CD4-positive, alpha-beta memory T cell (primary cell): ENCODE measurements at places on chromosomes 4 and X. TPM values are rescaled to one million over a fixed set of nuclear protein-coding genes. Genes with fewer than 3 reads are reported as not detected.

The GAGE12F gene
- not detected for polyA plus RNA-seq

The STAP1 gene
- 3.7 TPM for polyA plus RNA-seq

The GPR143 gene
- polyA plus RNA-seq: 0.21 TPM

The COL4A6 gene
- polyA plus RNA-seq: not detected

The ABCB7 gene
- polyA plus RNA-seq: 20.8 TPM

The EREG gene
- polyA plus RNA-seq: not detected

DNA sequence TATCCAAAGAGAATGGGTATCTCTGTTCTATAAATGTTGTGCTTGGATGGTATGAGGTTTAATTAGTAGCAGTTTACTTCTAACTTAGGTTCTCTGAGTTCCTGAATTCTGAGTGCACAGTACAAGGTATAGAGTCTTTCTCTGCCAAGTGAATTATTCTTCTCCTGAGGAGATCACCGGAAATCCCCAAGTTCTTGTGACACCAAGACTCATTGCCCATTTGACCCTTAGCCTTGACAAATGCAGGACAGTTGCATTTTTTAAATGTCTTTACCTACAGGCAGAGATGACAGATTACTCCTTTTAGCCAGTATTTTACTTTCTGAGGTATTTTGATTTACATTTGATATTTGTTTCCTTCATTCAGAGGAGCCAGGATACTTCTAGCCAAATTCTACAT lies 72.9 kb downstream of the MAOA start:
- DNase-seq: no peak

DNA sequence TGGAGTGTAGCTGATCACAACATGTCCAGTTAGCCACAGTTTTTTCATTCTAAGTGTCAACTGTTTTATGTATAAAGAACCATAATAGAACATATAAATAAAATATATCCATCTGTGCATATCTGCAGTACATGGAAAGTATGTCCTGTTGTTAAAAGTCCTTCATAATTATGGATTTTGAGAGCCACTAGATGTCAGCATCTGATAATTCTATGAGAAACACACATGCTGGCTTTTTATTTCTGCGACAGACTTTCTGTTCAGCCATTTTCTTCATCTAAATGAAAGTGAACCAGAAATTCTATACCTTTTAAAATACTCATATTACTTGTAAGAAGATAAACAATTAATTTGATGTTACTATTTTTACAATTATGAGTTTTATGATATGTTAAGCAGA lies 251.5 kb downstream of the GPM6A start:
- no peak for DNase-seq

- DNase-seq: no peak
Observed at GRCh38 chr4:163251204-163251603, 81.2 kb downstream of the NPY1R start.

DNA sequence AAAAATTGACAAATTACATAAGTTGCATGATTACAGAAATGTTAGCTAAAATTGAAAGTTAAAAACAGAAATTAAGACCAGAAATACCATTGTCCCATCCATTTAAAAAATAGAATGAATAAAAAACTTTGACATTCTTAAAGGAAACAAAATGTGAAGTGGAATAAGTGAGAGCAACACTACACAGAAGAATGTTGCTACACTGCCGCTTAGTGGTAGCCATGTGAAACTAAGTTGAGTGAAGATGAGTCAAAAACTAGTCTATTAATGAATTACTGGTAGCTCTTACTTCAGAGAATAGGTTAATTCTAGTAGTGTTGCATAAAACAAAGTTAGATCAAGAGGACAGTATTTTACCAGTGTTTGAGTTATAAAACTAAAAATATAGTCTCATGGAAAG lies 571.0 kb upstream of the KLHL4 start:
- DNase-seq: peak; percentile 3

DNA sequence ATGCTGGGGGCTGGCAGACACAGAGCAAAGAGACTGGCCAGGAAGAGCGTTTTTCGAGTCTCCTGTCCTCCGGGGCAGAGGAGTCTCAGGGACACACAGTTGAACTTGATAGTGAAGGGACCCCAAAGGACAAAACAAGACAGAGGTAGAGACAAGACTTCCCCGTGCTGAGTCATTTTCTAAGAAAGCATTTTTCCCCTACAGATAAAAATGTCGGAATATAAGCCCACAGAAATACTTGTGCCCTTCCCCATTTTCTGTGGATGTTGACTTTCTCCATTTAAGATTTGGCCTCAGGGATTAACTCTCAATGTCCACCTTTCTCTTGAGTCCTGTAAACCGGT lies 523 bp upstream of the BTK start:
- DNase-seq: no peak

DNA sequence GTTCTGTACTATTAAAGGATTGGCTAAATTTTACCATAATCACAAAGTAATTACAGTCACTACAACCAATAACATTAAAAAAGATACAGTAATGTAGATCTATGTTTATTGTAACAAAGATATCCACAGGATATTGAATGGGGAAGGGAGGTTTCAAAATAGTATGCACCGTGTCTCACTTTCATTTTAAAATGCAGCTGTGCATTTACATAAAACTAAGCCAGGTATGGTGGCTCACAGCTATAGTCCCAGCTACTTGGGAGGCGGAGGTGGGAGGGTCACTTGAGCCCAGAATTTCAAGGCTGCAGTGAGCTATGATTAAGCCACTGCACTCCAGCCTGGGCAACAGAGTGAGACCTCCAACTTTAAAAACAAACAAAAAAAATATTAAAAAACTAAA lies 8.5 kb downstream of the SRP72 start:
- DNase-seq: no peak

- DNase-seq: no peak
Observed at GRCh38 chr4:1808396-1808795, 15.3 kb downstream of the FGFR3 start.

DNA sequence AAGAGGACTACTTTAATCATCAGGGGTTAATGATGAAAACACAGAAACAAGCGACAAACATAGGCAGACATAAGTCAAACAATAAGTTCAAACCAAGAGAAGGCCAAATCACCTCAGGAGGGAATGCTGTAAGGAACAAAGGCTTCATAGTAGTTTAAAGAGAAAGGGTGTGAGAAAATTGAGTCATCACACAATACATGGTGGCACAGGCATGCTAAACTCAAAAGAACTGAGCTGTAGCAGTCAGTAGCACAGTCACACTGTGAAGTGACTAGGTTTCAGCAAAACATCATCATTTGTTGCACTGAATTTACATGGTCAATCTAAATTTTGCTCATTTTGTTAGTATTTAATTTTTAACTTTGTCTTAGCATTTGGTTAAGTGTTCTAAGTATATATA lies 24.2 kb downstream of the SMC1A start:
- DNase-seq: no peak

DNA sequence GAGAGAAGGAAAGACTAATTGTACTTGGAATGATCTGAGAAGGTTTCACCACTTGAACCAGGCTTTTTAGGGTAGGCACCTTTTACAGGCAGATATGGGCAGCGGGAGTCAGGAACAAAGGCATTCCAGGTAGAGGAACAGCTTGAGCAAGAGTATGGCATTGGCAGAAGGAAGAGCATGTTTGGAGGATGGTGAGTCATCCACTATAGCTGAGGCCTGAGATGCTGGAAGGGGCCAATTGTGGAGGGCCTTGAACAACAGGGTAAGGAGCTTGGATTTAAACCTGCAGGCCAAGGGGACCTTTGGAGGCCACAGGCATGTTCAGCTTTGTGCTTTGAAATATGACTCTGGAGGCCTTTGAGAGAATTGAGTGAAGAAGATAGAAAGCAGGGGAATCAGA lies 32.2 kb downstream of the PFKFB1 start:
- no peak for DNase-seq

DNA sequence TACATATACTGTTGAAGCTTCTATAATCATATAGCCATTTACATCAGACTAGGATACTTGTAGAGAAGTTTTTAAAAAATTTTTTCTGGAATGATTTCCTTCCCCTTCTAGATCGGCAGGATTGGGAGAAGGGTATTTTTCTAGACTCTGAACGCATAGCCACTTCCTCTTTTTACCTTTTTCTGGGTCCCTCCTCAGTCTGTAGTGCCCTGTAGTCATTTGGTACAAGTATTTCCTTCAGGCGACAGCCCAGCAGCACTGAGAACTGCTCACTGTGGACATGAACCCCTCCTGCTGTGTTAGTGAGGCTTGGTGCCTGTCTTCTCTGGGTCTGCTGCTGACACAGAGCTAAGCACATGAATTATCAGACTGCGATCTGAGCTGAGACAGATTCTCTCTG lies 255.4 kb downstream of the ARHGAP10 start:
- no peak for DNase-seq

GRCh38 chr4:41360214-41360920 lies 103.6 kb downstream of the UCHL1 start:
- no peak for DNase-seq

DNA sequence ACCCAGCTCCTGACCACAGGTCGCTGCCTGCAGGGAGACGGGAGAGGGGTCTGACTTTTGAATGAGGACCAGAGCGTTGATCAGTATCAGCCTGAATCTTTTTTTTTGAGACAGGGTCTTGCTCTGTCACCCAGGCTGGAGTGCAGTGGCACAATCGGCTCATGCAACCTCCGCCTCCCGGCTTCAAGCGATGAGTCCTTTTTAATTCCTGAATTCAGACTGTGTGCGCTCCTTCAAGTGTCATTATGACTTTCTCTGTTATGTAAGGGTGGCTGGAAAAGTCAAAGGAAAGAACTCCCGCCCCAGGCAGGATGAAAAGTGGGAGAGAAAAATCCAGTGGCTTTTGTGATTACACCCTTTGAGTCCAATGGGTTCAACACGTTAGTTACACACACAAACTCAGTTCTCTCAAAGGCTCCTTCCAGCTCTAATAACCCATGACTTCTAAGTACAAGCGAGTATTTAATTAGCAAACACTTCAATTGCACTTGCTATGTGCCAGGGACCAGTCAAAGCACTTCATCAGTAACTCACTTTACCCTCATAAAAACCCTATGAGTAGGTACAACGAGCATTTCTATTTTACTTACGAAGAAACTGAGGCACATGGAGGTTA lies 44.4 kb downstream of the PDHA1 start:
- no peak for DNase-seq

GRCh38 chrX:3711331-3711917 lies 2.0 kb downstream of the PRKX start:
- peak; percentile 37 for DNase-seq

DNA sequence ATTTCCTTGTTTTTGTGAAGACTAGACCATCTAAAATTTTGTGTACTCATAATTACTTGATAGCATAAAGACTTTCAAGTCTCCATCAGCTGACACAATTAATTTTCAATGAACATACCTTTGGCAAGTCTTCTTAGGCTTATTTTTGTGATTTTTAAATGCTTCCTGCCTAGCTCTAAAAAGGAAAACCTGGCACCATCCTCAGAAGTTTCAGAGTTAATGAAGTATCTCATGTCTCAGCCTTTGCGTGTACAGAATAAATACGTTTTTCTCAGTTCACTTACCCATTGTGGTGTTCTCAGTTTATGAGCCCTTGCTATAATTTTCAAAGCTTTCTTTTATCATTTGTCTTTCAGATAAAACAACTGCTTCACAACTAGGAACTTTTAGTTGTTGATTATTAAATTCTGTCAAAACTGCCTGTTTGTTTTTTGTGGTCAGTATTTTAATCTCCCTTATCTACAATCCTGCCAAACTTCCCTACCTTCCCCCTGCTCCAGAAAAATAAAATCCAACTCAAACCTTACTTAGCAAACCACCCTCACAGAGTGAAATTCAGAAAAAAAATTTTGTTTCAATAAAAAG lies 21.6 kb downstream of the ADD1 start:
- DNase-seq: no peak
